ENCODE measurements at places on chromosomes 11 and 22.

GRCh38 chr11:130122141-130122575, 37.4 kb upstream of the ST14 start:
- no peak for DNase-seq

- no peak for DNase-seq
Measured at GRCh38 chr11:33860926-33861325, 30.9 kb downstream of the LMO2 start.

- peak; percentile 38 for DNase-seq
Measured at GRCh38 chr11:48013269-48013901, 33.0 kb downstream of the PTPRJ start.

GRCh38 chr11:35063488-35063931, 75.5 kb upstream of the CD44 start:
- no peak for DNase-seq

DNA sequence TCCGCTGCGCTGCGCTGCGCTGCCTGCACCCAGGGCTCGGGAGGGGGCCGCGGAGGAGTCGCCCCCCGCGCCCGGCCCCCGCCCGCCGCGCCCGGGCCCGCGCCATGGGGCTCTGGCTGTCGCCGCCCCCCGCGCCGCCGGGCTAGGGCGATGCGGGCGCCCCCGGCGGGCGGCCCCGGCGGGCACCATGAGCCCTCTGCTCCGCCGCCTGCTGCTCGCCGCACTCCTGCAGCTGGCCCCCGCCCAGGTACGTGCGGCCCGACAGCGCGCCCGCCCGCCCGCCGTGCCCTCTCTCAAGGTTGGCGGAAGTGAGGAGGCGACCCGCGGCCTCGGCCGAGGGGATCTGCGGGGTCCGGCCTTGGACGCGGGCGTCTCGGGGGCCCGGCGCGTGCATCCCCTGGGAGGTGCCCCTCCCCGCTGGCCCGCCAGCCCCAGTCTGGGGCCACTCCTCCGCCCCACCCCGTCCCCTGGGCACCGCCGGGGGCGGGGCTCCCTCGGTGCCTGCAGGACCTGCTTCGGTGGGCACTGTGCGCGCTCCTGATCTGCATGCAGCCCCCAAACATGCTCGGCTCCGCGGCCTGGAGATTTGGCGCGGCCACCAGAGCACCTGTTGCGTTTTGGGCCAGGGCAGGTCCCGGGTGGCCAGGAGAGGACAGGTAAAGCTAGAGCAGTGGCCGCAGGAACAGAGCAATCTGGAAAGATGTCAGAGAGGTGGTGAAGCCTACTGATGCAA, 429 bp downstream of the VEGFB start:
- DNase-seq, result no peak

DNA sequence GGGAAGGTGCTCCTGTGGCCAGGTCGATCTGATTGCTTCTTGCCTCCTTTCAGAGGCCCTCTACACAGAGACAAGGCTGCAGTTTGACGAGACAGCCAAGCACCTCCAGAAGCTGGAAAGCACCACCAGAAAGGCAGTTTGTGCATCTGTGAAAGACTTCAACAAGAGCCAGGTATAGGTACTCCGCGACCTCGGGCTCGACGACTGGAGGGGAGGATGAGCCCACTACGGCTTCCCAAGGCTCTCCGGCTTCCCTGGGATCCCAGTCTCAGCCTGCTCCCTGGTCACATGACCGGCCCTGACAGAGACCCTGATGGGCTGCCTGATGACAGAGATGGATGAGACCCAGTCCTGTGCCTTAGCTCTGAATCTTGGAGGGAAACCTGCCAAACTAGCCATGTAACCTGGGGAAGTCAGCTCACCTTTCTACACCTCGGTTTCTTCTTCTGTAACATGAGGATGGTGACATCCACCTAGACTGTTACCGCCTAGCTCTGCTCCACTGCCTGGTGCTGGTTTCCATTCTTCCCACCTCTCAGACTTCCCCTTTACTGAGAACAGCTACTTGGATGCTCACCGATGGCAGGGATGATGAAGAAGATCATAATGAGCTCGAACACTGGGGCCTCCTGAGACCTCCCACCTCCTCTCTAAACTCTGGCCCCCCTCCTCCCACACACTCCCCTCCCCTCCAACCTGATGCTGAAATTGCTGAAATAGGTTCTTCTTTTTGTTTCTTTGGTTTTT, 8.9 kb downstream of the RIBC2 start:
- no peak for DNase-seq
